ENCODE measurements at places on chromosomes 16 and 17.

DNA sequence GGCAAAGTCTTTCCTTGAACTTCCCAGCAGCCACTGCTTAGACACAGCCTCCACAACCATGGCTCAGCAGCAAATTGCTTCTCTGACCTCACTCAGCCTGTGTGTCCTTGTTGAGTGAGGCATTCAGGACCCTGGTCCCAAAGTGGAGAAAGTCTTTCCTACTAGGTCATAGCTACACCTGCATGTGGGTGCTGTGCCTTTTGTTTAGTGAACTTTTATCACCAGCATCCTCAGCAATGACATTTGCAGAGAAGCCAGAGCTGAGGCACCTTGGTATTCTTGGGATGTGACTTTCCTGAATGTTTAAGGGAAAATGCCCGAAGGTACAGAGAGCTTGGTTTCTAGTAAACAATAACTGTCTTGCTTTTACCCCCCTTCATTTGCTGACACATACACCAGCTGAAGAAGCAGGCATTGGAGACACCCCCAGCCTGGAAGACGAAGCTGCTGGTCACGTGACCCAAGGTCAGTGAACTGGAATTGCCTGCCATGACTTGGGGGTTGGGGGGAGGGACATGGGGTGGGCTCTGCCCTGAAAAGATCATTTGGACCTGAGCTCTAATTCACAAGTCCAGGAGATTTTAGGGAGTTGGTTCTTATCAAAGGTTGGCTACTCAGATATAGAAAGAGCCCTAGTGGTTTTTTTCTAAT lies 20.9 kb upstream of the STH start:
- DNase-seq, result no peak

- DNase-seq, result no peak
These were observed 377 bp upstream of the CRHR1 start for GRCh38 chr17:45783593-45784292.

- DNase-seq, result peak; percentile 84
These were observed 24.0 kb upstream of the SSTR5 start for GRCh38 chr16:1048442-1049112.

GRCh38 chr16:79045191-79045590 lies 555.3 kb downstream of the MAF start:
- DNase-seq, result no peak

- no peak for DNase-seq
These were observed 11.0 kb downstream of the CALB2 start for GRCh38 chr16:71369494-71369893.

GRCh38 chr17:42835732-42836131 lies 2.5 kb downstream of the PSME3 start:
- no peak for DNase-seq

DNA sequence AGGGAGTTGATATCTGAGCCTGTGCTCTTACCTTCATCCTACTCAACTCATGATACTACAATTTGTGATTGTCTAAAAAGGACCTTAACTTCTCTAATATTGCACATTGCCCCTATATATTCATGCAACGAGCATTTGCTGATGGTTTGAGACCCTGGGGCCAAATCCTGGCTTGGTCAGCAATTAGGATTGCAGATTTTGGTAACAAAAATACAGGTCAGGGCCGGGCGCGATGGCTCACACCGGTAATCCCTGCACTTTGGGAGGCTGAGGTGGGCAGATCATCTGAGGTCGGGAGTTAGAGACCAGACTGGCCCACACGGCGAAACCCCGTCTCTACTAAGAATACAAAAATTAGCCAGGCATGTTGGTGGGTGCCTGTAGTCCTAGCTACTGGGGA lies 35.4 kb upstream of the HAPSTR1 start:
- no peak for DNase-seq

- DNase-seq, result no peak
These were observed 10.5 kb upstream of the GSE1 start for GRCh38 chr16:85602402-85603202.

GRCh38 chr17:43631429-43631828 lies 30.3 kb downstream of the MEOX1 start:
- DNase-seq, result no peak

DNA sequence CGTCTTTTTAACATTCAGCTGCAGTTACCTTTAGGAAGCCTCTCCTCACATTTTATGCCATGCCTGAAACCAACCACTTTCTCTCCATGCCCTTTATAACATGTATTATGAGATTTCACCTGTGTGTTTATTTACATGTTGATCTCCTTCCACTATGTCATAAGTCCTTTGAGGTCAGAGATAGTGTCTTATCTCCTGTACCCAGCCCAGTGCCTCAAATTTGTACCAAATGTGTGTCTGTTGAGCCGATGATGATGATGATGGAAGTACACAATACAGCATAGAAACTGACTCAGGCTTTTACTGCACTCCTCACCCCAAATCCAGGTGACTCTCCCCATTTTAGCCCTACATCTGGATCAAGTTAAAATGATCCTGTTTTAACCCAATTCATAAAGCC lies 179.5 kb upstream of the CACNG5 start:
- no peak for DNase-seq

DNA sequence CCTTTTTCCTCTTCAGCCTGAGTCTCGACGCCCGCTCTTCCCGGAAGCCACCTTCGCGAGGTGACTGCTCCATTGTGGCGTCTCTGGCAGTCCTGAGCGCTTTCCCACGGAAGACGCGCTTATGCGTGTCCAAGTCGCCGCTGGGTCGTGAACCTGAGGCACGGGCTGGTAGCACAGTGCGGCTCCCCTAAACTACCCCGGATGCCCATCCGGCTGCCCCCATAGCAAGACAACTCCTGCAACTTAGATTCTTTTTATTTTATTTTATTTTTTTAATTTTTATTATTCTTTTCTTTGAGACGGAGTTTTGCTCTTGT lies 2.1 kb upstream of the ESRP2 start:
- DNase-seq, result peak; percentile 78

DNA sequence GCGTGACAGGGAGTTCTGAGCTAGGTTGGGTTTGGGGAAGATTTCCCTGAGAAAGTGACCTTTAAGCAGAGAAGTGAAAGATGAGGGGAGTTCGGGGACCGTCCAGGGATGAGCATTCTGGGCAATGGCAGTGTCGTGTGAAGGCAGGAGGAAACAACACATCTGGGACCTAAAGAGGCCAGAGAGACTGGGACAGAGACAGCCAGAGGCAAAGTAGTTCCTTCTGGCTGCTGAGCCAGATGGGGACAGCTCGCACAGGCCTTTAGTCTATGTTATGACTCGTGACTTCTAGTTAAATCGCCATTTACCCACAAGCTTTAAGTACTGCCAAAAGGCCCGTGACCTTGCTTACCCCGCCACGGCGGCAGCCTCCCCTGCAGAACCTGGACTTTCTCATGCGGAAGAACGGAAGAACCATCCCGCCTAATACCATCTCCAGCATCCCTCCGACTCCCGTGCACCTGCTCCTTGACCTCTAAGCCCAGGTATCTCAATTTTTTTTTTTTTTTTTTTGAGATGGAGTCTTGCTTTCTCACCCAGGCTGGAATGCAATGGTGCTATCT lies 8.5 kb upstream of the MED11 start:
- DNase-seq, result no peak

DNA sequence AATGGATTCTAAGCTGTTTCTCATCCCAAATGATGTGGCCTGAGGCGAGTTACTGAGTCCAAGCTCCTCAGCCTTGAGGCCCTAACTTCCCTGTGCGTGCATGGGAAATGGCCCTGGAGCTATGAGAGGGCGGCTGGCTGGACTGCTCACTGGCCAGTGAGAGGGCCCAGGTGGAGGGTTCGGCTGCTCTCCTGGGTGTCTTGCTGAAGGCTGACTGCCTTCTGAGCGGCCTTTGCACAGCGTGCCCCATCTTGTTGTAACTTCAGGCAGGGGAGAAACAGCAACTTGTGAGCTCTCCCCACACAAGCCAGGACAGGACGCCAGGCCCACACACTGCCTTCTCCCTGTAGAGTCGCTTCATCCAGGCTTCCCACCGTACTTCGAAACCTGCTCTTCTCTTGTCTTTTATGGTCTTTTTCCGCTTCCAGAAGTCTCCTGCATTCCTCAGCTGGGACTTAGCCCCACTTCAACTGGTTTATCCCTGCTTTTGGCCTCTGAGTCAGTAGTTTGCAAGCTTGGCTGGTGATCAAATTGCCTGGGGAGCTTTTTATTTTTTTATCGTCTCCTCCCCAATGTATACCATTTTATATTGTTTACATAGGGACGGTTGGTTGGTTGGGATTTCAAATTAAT lies 13.3 kb downstream of the CDH3 start:
- DNase-seq, result no peak

DNA sequence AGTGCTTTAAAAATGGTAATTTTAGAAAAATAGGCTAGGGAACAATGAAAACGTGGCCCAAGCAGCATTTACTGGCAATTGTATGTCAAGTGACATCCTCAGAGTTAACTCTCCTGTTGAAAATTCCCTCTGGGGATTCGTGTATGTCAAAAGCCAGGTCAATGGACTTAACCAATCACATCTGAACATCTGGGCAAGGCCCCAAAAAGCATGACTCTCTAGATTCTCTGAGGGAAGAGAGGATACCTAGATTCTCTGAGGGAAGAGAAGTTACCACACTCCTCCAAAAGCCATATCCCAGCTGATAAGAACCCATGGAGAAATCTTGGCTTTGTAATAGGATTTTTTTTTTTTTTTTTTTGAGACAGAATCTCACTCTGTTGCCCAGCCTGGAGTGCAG lies 23.5 kb downstream of the NFE2L1 start:
- no peak for DNase-seq

DNA sequence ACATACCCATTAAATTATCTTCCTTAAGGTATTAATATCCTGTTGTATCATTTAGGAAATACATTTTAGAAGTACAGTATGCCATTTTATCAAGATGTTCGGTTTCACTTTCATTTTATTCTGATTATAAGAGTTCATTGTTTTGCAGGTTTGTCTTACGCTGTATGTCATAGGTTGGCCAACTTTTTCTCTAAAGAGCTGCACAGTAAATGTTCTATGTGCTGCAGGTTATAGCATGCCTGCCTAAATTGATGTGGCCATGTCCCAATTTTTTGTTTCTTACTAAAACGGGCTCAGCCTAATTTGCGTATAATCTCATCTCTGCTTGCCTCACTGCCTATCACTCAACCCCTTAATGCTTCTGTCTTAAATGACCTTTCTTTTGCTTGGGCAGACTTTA lies 126.4 kb downstream of the USP22 start:
- DNase-seq, result no peak

GRCh38 chr16:47069313-47069712 lies 74.4 kb downstream of the NETO2 start:
- no peak for DNase-seq

DNA sequence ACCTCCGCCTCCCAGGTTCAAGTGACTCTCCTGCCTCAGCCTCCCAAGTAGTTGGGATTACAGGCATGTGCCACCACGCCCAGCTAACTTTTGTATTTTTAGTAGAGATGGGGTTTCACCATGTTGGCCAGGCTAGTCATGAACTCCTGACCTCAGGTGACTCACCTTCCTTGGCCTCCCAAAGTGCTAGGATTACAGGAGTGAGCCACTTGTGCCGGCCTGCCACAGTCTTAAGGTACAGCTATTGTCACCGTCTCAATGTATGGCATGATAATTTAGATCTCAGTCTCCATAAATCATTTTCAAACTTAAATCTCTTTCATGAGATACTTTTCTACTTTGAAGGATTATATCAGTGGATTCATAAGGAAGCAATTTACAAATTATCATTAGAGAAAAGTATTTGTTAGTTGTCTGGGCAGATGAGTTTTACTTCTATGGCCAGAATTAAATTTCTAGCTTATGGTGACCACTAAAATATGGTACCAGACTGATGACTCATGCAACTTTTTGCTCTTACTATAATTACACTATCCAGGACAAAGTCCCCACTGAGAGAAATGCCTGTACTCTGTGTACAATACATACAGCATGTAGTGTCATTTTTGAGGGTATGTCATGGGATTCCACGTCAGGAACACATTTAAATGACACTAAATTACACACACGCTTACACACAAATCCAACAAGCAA lies 1230.3 kb upstream of the GOT2 start:
- DNase-seq, result no peak

DNA sequence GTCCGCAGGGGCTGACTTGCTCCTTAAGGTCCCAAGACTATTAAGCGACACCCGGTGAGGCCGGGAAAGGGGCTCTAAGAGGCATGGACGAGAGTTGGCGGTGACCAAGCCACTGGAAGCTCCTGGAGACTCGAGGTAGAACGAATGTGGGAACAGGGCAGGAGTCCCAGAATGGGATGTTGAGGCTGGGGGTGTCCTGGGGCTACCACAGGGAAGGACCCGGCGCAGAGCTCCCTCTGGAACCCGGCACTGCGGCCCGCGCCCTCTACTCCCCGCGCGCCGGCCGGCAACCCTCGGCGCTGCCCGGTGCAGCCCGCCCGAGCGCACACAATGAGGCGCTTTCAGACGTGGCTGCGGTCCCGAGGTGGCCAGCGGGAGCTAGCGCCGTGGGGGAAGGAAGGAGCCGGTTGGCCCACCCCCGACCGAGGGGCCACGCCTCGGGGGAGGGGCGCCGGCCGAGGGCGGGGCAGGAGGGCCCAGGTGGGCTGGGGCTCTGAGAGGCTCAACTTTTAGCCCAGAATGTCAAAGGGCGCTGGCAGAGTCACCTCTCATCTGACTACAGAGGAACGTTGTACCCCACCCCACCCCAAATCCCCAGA lies at the start of gene CHST6:
CHST6 (minus strand) TSS at position 366 of the 599 bp plus-strand sequence. CDS start 15,613 bp downstream, outside the sequence.
- DNase-seq, result no peak

DNA sequence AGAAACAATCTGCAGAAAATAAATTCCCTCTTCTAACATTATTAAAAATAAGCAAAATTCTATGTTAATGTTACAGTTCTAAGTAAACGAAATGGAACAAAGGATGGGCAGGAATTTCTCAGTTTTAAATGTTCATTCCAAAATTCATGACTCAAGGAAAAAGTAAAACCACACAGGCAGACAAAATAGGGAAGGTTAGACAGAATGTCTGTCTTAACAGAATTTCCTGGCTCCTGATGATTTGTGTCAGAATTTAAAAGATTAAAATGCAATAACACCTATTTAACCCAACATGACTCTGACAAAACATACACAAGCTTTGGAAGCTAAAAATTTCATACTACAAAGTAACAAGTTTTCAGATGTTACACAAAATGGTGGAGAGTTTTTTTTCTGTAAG lies 42.8 kb downstream of the SPOP start:
- no peak for DNase-seq
